GM23248 (cell line): ENCODE measurements at places on chromosomes 2 and 18. TPM values are rescaled to one million over a fixed set of nuclear protein-coding genes. Genes with fewer than 3 reads are reported as not detected.
A peak's percentile ranks its signal among the peaks of the same experiment; 100 is the strongest.

DNA sequence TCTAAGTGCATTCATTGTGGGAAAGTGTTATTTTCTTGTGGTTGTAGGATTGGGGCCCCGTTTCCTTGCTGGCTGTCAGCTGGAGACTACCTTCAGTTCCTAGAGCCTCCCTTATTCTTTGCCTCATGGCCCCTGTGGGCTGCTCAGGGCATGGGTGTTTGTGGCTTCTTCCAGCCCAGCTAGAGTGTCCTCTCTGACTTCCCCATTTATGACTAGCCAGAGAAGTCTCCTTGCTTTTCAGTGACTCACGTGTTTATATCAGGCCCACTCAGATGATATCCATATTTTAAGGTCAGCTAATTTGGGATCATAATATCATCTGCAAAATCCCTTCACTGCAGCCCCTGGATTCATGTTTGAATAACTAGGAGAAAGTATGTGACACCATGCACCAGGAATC lies 62.8 kb downstream of the DTNA start:
- peak; percentile 73 for DNase-seq

DNA sequence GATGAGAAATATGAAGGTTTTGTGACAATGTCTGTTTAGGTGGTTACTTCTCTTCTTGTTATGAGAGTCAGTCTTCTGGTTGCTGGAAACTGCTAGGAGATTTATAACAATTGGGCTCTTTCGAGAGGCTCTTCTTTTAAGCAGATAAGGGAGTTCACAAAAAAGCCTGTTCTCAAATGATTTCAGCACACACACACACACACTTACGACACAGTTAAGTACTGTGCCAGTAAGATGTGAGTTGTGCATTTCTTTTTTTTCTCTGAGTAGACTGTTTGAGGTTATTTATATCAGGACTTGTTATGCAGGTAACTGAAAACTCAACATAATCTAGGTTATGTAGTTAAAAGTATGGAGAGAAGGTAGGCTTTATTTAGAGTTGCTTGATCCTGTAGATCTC lies 49.8 kb downstream of the MSH2 start:
- no peak for DNase-seq

GRCh38 chr2:176325732-176326131 lies 56.5 kb downstream of the MTX2 start:
- DNase-seq, result no peak

GRCh38 chr2:18110222-18110621 lies 231.8 kb downstream of the KCNS3 start:
- DNase-seq, result no peak

The ACMSD gene
- not detected in 2 replicates for total RNA-seq

DNA sequence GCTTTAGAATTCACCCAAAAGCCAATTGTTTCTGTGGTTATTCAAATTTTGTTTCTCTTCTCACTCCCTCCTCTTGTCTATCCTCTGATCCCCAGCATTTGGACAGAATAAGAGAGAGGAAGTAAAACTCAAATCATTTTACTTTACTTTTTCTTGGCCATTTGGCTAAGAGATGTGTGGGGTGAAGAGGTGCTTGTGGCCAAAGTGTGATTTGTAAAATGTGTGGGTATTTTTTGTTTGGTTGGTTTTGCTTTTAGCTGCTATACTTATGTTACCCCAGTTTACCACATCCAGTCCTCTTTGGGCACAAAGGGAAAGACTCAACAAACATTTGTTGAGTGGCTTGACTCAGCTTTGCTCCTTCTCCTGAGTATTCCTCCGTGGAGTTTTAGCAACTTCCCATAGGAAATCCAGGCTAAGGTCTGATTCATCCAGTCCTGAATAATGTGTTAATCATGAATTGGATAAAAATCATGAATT lies 109.1 kb upstream of the CYP1B1 start:
- peak; percentile 84 for DNase-seq

DNA sequence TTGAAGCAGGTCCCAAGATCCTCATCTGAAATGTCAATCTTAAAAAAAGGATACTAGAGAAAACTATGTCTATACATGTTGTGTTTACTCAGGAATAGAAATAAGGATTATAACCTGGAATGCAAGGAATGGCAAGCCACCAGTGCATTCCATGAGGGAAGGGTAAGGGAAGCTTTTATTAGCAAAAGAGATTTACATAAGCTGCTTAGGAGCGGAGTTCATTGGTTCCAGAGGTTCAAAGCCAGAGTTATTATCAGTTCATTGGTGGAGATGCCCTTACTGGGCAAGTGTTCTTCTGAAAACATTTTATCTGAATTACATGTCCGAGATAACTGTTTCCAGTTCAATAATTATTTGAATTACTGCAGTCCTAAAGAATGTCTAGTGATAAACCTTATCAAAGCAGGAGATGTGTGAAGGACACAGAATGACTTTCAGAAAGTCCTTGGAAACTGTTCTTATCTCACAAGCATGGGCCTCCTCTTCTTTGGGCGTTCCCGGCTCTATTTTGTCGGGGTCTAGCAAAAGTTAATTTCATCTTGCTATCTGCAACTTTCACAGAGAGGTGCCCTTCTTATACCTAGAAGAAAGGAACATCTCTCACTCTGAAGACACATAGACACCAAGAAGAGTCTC lies 23.5 kb downstream of the COMMD1 start:
- no peak for DNase-seq

The MYL1 gene
- total RNA-seq, result not detected in 2 replicates

The ANKRD30B gene
- total RNA-seq, result not detected in 2 replicates

- peak; percentile 0 for DNase-seq
Observed at GRCh38 chr2:78701546-78701945, 324.0 kb upstream of the REG3G start.

GRCh38 chr2:26886736-26887135 lies 38.8 kb downstream of the DPYSL5 start:
- DNase-seq, result no peak

DNA sequence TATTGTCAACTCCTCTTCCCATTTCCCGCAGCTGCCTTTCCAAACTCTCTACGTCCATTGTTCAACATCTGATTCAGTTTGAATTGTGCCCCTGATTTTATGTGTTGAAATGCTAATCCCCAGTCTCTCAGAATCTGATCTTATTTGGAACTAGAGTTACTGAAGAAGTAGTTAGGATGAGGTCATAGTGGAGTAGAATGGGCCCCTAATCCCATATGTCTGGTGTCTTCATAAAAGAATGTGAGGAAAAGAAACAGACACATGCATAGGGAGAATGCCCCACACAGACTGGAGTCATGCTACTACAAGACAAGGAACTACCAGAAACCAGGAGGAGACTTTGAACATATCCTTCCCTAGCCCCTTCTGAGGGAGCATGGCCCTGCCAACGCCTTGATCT lies 99.2 kb downstream of the LRP1B start:
- DNase-seq, result no peak

DNA sequence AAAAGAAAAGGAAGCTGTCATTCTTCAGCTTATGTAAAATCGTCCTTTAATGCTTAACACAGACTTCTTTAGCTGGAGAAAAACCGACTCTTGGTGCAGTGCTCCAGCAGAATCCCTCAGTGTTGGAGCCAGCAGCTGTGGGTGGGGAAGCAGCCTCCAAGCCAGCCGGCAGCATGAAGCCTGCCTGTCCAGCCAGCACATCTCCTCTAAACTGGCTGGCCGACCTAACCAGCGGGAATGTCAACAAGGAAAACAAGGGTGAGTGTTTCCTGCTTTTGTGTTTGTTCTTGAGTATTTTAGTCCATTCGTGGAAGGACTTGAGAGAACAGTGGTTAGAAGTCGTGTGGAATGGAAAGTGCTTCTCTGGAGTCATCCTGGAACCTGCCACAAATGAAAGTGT lies 38.9 kb downstream of the KDM3A start:
- DNase-seq, result peak; percentile 42

The CASP10 gene
- 5.1 and 5.2 TPM in 2 replicates for total RNA-seq

DNA sequence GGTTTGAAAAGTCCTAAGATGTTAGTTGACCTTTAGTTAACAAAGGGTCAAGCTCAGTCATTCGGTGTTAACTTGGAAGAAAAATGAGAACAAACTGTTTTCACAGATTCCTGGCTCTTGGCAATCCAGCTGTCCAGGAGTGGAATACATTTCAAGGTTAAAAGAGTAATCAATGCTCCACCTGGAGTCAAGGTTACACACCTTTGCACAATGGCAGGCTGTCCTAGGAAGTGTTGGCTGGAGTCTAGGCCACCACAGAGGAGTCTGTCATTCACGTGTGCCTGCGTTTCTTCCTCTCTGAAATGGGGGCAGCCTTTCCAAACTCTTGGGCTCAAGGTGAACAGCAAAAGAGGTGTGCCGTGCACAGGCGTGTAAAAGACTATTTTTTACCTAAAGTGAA lies 6.3 kb upstream of the ID2 start:
- DNase-seq, result no peak

The IL1RN gene
- 2.4 TPM in 1 of 2 replicates, not detected in the other for total RNA-seq

- DNase-seq, result peak; percentile 85
Observed at GRCh38 chr18:34911661-34912384, 129.4 kb upstream of the MAPRE2 start.

DNA sequence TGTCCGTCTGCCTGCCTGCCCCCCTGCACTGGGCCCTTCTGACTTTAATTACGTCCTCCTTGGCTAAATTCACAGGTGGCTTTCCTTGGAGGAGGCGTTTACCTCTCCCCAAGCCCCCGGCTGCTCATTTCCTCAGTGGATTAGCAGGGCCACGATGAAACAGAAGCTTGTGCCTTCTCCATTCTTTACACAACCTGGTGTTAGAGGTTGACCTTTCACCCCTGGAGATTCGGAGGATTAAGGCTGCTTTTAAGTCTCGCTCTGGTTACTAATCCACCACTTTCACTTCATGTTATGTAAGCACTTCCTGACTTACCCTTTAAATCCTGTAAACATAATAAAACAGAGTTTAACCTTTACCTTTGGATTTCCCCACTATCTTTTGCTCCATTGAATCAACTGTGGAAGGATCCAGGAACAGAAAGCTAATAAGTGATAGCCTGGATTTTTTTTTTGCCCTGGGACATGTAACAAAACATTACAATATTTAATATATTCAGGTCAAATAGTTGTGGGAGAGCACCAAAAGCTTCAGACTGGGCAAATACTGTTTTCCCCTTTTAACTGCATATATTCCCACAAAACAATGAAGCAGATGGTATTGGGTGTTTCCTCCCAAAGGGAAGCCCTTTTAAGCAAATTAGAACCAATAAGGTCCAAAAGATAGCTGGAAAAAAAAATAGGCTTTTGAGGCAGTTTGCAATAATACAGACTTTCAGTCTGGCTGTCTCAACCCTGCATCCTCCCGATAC lies 370.2 kb downstream of the EN1 start:
- no peak for DNase-seq

GRCh38 chr2:23814963-23815362 lies 112.0 kb downstream of the ATAD2B start:
- no peak for DNase-seq

DNA sequence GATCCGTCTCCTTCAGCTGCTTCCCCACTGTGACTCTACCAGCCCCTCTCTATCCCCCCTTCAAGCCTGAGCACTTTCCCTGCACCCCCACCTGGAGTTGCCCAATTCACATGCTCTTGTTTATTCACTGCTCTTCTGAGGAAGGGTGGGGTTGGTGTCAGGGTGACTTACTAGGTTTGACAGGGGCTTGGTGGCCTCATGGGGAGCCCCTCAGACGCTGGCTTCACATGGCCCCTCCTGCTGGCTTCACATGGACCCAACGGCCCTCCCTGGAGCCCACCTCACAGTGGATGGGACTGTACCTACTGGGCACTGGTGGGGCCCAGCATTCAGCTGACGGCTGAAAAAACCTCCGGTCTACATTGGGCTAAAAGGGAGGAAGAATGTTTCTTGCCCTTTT lies 16.7 kb upstream of the MRPL33 start:
- no peak for DNase-seq

GRCh38 chr2:32768387-32769174 lies 140.7 kb downstream of the TTC27 start:
- DNase-seq, result no peak

The DNAH7 gene
- 0.43 and 0.89 TPM in 2 replicates for total RNA-seq

The UNC50 gene
- total RNA-seq, result 46.0 and 71.8 TPM in 2 replicates

- peak; percentile 83 for DNase-seq
Observed at GRCh38 chr2:101160454-101160853, 9.3 kb upstream of the TBC1D8 start.

DNA sequence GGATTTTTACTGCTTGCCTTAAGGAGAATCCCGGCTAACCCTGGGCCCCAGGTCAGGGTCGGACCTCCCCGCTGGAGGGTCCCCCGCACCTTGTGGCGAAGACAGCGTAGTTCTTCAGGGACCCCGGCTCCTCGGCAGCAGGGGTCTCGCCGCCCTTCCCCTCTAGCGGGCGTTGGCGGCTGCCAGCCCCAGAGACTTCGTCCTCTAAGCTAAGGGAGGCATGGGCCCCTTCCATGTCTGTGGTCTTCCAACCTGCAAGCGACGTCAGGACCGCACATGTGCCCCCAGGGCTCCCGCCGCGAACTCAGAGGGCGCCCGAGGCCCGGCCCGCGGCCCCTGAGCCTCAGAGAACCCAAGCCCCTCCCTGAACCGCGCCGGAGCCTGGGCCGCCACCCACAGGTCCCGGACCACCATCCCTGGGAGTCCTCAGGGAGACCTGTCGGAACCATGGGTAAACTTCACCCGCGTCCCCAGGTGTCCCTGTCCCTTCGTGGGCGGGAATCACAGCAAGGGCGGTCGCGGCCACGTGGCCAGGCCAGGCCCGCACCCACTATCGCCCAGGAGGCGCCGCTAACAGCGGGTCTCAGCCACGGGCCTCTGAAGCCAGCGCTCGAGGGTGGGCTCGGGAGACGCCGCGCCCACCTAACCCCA lies 562 bp downstream of the ANKMY1 start:
- peak; percentile 53 for DNase-seq

The C2orf80 gene
- total RNA-seq, result not detected in 2 replicates

- peak; percentile 58 for DNase-seq
Observed at GRCh38 chr18:54740136-54740846, 88.0 kb upstream of the RAB27B start.
